ENCODE measurements at places on chromosomes 16 and 17. TPM values are rescaled to one million over a fixed set of nuclear protein-coding genes. Genes with fewer than 3 reads are reported as not detected.

The ZNF423 gene
- 16.7 TPM for total RNA-seq

The TAC4 gene
- 2.1 TPM for total RNA-seq

The TEKT1 gene
- total RNA-seq: not detected

The SLC22A31 gene
- not detected for total RNA-seq

The MRPS23 gene
- 10.4 TPM for total RNA-seq

The DNASE1L2 gene
- total RNA-seq: 0.52 TPM

The YPEL2 gene
- 21.9 TPM for total RNA-seq

The KRTAP4-5 gene
- total RNA-seq: not detected

The SMPD3 gene
- under 0.01 TPM for total RNA-seq

The SSH2 gene
- 23.0 TPM for total RNA-seq
